HT-29 (cell line): ENCODE measurements at places on chromosomes 16 and 17.

- DNase-seq = no peak
Observed at GRCh38 chr16:17403156-17403809, 67.5 kb downstream of the XYLT1 start.

DNA sequence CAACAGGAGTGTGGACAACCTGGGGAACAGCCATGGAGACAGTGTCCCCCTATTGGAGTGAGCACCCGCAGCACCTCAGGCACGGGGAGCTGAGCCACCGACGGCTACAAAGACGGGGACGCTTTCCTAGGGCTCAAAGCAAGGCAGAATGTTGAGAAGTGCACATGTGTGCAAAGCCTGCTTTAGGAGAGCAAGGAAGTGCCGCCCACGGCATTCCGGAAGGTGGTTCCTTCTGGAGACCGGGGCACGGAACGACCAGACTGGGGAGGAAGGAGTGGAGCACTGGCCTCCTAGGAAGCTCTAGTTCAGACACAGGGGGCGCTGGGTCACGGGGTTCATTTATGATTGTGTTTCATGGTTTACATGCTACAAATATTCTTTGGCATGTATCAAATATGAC lies 52.2 kb downstream of the TBC1D16 start:
- no peak for DNase-seq

DNA sequence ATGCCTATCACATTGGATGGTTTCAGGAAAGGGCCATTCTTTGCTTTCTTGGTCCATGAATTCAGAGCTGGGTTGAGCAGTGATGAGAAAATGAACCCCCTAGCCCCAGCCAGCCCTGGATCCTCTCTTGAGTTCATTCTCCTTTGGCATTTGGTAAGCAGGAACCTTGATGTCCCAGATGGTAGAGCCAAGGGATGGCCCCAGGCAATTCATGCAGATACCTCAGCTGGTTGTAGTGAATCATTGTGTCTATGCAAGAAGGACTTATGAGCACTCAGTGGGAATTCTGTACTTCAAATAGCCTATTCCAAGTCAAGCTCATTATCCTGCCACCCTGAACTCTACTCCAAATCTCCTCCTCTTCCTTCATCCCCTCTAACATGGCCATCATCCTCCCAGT lies 412.7 kb downstream of the UTP18 start:
- no peak for DNase-seq

DNA sequence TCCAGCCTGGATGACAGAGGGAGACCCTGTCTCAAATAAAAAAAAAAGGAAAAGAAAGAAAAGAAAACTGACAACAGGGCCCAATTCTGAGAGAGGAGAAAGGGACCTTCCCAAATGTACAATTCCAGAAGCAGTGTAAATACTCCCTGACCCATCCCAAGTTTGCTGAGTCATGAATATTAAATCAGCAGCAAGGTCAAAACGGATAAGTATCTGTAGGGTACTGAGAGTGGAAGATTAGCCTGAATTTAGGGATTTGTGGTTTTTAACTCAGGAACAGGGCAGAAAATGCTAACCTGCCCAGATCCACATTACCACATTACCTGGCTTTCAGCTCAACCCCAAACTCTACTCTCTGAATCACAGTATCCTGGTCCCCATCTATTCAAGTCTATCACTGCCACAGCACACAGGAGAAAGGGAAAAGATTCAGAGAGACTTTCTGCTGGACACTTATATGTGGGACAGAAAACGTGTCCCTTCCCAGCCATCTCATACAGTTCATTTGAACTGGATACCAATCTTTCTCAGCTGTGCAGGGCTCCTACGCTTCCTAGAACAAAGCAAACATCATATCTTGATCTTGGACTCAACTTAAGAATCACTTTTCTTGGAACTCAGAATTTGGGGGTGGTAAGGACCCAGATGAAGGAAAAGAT lies 2.9 kb downstream of the FXR2 start:
- DNase-seq = no peak

- no peak for DNase-seq
Observed at GRCh38 chr17:70230850-70231640, 61.7 kb downstream of the KCNJ2 start.

DNA sequence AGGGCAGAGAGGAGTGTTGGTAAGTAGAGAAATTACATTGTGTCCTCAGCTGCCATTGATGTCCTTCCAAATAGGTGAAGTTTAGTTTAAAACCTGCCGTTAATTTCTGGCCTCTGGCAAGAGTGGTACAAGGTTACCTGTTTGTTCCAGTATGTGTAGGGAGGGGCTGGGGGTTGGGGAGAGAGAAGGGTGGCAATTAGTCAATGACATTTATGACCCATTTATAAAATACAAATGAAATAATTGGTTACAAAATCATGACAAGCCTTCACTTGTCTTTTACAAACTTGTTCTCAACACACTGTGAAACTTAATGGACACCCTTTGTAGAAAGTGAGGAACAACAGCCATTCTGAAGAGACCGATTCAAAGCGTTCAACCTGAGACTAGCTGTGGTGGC lies 281.0 kb downstream of the FTO start:
- DNase-seq = no peak

DNA sequence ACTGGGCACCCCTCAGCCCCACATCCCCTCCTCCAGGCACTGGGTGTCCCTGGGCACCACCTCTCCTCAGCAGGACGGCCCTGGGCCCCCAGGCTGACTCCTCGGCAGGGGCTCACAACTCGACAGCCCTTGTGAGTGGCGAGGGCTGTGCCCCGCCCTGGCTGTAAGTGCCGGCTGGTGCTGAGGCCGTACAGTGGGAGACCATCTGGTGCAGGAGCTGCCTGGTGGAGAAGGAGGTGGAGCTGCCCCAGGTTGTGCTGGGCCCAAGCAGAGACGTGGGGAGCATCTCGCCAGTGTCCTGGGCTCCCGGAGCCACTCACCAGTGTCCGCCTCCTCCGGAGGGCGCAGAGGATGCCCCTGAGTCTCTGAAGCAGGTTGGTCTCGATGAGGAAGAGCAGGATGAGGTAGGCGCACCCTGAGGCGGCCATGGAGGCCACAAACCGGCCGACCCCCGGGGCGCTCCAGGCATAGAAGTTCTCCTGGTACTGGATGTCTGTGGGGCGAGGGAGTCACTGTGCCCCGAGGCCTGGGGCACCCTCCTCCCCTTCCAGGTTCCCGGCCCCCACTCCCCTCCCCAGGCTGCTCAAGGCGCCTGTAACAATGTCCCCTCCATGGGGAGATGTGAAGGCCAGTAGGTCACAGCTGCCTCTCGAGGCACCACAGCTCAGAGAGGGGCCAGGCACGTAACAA lies 15.1 kb upstream of the RNPS1 start:
- DNase-seq = no peak

DNA sequence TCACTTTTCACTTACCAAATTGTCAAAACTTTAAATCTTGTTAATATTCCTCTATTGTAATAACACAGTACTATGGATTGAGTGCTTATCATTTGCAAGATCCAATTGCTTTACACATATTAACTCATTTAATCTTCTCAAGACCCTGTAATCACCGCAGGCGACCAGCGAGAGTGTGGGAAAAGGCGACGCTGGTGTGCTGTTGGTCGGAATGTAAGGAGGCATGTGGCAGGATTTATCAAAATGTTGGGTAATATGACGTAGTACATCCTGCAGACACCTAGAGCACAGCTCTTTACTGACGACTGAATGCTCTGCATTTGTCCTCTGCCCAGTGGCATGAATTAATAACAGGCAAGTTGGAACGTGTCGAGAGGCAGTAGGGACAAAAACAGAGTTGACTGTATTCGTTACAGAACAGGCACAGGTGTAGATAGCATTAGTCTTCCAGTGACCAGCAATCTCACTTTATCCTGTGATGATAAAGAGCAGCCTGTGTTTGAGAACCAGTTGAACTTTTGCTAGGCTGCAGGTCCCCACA lies 80.3 kb downstream of the TNRC6C start:
- no peak for DNase-seq

DNA sequence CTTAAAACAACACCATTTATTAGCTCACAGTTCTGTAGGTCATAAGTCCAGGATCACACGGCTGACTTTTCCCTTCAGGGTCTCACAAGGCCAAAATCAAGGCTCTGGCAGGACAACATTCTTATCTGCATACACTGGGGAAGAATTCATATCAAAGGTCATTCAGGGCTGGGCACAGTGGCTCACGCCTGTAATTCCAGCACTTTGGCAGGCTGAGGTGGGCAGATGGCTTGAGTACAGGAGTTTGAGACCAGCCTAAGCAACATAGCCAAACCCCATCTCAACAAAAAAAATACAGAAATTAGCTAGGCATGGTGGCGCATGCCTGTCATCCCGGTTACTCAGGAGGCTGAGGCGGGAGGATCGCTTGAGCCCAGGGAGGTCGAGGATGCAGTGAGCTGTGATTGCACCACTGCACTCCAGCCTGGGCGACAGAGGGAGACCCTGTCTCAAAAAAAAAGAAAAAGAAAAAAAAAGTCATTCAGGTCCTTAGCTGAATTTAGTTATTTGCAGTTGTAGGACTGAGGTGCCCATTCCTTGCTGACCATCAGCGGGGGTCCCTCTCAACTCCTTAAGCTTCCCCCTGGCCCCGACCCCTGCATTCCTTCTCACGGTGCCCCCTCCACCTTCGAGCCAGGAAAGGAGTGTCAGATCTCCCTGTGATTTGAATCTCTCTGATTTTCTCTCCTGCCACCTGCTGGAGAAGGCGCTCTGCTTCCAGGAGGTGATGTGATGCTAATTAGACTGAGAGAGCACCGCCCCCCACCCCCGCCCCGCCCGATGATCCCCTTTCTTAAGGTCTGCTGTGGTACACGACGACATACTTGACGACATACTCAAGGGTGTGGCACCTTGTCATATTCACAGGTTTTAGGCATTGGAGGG lies 91.8 kb upstream of the CLEC18A start:
- DNase-seq = peak; percentile 58

- DNase-seq = no peak
Observed at GRCh38 chr16:28067604-28068379, 4.3 kb upstream of the GSG1L start.

DNA sequence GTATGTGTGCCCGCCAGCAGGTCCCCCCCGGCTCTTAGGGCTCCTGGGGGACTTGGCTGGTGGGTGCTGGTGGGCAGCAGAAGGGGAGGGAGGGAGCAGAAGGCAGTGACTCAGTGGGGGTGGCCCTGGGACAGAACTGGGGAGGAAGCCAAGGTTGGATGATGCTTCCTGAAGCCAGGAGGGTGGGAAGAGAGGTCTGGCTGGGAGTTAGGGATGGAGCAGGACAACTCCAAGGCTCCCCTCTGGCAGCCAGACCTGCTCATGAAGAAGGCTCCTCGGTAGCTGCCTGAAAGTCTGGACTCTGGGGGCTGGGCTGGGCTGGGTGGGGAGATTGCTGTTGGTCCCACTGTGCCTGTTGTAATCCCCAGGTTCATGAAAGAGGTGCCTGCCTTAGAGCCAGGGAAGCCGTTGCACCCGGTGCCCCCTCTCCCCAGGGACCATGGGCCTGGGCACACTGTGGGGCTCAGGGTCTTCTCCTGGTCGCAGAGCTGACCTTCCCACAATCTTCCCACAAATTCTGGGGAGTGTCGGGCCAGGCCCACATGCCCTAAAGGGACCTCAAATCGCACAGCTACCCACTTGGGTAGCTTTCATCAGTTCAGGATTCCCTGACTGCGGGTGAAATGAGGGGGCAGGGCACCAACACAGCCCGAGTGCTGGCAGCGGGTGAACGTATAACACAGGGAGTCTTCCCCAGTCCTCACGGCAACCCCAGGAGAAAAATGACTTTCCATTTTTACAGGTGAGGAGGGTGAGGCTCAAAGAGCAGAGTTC lies 1.1 kb upstream of the PLEKHG4 start:
- DNase-seq = no peak

DNA sequence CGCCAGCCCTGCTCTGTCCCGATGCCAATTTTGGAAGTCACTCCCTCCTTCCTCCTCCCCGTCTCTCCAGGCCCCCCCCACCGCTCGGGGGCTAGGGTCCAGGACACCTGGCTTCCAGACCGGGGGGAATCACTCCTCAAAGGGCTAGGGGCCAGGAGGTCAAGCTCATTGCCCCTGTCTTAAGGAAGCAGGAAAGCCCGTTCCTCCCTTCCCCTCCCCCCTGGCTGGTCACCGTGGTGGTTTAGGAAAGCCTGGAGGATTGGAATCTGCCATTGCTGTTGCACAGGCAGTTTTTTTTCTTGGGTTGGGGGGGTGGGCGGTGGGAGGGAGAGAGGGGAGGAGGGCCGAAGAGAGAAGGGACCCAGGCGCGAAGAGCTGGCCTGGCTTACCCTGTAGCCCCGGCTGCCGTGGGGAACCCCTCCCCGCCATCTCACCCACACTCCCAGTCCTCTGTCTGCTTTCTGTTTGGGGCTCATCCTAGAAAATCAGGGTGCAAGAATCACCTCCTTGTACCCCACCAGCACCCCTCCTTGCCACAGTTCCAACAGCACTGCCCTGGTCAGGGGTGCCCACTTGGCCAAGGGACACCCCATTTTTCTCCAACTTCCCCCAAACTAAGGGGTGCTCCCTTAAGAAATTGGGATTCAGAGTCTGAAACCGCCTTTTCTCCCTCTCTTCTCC lies 2.9 kb upstream of the BCL6B start:
- DNase-seq = no peak

DNA sequence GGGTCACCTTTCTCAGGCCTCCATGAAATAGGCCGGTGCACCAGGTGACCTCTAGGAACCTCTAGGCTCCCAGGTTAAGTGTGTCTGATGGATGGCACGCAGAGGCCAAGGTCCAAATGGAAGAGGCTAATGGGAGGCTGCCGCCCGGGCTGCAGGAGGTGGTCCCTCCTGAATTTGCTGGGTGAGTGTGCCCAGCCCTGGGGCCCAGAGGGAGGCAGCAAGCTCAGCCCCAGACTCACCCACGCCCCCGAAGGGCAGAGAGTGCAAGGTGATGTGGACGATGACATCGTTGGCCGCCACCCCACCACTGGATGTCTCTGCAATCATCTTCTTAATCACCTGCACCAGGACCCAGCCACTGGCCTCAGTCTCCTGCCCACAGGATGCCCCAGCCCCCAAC lies 9.3 kb downstream of the ALDH3A1 start:
- no peak for DNase-seq

- no peak for DNase-seq
Observed at GRCh38 chr17:27562777-27563455, 68.1 kb upstream of the LGALS9 start.

GRCh38 chr16:87212026-87212425 lies 105.2 kb downstream of the C16orf95 start:
- peak; percentile 38 for DNase-seq
